Stimulated activated CD4-positive, alpha-beta T cell treated with anti-CD3 and anti-CD28 coated beads, Interleukin-12 subunit alpha, Interleukin-12 subunit beta, amount 100 ng/mL, for 48 hours (primary cell): ENCODE measurements at places on chromosomes 1 and 21.

GRCh38 chr21:25638660-25639550 lies at the start of gene JAM2:
Gene JAM2, plus strand, starts transcription at chr21:25639258. Its CDS starts 564 bp downstream, at chr21:25639822.
- peak; percentile 14 for DNase-seq

GRCh38 chr1:39158327-39159086 lies 46.0 kb upstream of the MACF1 start:
- no peak for DNase-seq

- no peak for DNase-seq
Observed at GRCh38 chr1:97123717-97124431, 402.3 kb downstream of the PTBP2 start.

DNA sequence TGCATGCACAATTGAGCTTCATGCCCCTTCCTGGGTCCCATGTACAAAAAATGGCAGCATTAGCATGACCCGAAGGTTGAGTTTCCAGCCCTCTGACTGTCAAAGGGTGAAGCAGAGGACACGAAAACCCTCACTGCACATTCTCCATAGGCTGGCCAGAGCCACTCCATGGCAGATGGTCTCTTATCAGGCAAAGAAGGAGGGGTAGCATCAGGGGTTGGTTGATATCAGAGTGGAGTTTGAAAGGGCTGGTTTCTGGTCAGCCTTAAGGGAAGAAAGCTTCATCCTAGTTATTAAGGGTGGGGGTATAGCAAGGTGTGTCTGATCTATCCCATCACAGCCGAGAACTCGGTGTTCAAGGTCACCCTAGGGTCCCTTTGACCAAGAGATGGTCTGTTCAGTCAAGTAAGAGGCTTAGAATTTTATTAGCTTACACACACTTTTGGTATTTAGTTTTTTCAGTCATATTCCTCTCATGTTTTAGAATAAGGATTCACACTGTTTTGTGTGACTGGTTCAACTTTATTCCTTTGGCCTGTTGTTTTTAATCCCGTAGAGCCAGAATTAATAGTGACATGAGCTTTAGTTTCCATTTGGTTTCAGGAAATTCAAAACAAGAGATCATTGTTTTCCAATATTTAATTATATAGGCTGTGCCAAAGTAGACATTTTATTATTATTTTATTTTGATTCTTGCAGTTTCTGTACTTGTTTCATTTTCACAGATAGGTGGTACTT lies 199.9 kb upstream of the FMN2 start:
- no peak for DNase-seq

DNA sequence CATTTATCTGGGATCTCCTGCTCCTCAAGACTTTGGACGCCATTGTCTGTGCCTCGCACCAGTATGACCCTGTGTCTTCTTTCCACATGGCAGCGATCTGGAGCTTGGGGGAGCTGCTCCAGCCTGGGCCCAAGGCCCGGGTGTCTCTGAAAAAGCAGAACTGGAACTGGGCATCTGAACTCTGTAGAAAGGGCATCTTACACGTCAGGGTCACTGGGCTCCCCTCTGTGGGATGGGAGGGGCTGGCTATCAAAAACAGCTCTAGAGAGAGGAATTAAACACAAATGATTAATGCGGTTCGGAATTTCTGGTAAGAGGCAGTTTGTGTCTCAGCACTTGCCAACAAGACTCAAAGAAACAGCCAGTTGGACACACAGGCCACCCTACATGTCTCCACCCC lies 16.1 kb downstream of the FCRL1 start:
- no peak for DNase-seq

GRCh38 chr1:70685300-70686286 lies 274.5 kb downstream of the CTH start:
- peak; percentile 21 for DNase-seq
